ENCODE measurements at places on chromosomes 3 and 15.

DNA sequence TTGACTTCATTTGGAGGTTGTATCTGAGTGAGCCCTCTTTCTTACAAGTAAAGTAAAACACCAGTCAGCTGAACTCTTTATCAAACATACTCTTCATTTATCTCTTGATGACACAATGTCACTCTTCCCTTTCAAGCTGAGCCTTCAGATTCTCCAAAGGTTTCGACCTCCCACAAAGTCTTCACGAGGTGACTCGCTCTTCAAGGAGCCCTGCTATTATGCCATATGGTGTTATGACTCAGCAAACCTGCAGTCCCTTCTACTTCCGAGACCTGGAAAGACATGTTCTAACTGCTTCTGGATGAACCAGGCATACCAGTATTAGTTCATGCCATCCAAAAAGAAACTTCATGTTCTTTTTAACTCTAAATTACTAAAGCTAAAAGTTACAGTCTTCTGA is 23.1 kb downstream of the AADAC start:
- DNase-seq = no peak

DNA sequence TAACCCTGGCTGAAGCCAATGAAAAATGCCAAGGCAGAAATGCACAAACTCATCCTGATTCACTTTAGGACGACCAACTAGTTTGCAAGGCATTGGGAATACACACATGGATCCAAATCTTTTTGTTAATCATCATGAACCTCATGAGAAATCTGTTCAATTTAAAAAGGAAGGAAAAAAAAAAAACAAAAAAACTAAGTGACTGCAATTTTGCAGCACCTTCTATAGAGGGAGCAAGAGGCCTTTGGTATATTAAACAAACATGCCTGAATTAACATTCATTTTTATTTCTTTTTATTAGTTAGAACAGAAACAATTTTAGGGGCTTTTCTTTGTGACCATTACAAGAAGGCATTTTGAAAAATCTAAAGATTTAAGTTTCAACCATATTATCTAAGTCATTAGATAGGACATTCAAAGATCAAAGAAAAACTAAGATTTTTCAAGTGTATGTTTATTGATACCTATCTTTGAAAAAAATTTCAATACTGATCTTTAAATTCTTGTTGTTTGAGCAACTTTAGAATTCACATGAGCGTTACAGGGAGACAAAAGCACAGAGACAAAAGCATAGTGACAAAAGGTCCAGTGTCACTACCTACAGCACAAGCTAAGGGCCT is 182.4 kb downstream of the CBLB start:
- no peak for DNase-seq

- DNase-seq = no peak
Observed at GRCh38 chr15:91915576-91915975, 62.1 kb downstream of the SLCO3A1 start.

- DNase-seq = no peak
Observed at GRCh38 chr3:2516762-2517441, 418.2 kb downstream of the CNTN4 start.

DNA sequence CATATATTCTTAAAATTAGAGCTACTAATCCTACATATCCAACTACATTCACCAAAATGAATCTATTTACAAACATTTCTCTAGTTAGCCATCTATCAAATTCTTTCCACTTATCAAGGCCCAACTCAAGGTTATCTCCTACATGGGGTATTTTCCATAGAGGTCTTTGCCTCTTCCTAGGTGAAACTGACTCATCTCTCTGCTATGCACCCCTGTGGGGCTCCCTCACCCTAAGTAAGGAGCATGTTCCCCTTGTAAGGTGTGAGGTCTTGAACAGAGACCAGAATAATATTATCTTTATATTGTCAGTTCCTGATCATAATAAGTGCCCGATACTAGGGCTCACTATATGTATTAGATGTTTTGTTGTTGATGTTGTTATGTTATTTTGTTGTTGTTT is 74.6 kb upstream of the TSC22D2 start:
- no peak for DNase-seq

GRCh38 chr3:143445118-143445517 is 325.5 kb downstream of the CHST2 start:
- DNase-seq = no peak

- no peak for DNase-seq
Observed at GRCh38 chr3:87052499-87053260, 61.7 kb upstream of the VGLL3 start.

- no peak for DNase-seq
Observed at GRCh38 chr3:153029350-153029749, 132.7 kb upstream of the RAP2B start.

- no peak for DNase-seq
Observed at GRCh38 chr3:123936400-123936799, 24.6 kb downstream of the CCDC14 start.

DNA sequence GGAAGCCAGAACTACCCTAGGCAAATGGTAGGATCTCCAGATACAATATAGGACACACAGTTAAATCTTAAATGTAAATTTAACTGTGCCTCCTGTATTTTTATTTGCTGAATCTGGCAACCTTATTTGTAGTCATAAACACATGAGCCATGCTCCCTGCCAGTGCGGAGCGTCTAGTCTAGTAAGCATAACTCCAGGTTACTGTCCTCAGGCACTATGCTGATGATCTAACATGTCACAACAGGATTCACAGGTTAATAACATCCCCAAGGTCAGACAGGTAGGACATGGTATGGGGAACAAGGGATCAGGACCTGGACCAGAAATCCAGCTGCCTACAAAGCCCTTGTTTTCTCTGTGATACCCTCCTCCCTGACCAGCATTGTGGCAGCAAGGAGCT is 305.1 kb downstream of the CACNA2D3 start:
- no peak for DNase-seq

- no peak for DNase-seq
Observed at GRCh38 chr3:127691489-127691888, 18.7 kb downstream of the ABTB1 start.

DNA sequence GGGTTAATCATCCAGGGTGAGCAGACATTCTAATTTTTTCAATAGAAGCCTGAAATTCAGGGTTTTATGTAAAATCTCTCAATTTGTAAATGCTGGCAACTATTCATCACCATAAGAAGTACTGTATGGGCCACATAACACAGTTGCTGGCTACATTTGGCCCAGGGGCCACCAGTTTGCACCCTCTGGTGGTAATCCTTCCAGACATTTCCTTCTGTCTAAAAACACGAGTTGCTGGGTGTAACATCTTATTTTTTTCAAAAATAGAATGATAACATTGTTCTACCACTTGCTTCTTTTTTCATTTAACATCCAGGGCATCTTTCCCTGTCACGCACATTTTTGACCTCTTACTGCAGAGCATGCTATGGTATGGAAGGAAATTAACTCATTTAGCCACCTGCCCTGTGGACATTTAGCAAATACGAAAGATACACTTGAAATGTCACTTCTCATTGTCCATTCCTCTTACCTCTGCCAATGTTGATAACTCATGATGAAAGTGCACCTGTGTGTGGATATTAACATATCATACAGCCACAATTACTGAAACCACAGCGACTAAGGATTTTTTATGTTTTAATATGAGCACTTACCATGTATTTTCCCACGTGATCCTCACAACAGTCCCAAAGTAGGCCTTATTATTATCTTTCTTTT is 117.5 kb upstream of the ARHGEF3 start:
- DNase-seq = no peak

- peak; percentile 35 for DNase-seq
Observed at GRCh38 chr15:63729115-63729884, 104.4 kb downstream of the HERC1 start.

DNA sequence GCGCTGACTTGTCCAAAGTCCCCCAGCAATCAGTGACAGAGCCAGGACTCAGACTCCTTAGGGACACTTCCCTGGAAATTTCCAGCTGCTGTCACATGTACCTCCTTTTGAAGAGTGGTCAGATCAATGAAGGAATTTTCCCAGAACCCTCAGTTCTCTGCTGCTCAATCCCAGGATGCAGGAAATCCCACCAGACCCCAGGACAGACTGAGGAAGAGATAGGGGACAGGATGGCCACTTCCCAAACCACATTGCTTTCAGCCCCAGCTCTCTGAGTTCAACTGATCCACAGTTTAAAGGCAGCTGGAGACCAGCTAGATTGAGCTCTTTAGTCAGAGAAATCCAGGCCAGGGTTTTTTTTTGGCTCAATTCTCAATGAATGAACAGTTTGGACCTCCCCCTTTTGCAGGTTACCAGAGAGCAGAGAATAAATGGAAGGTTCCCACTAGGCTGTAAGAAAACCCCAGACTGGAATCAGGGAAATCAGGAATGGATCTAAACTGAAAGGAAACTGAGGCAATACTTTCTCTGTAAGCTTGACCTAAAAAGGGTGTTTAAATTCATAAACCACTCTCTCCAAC is 1.5 kb downstream of the CYP1A1 start:
- DNase-seq = no peak

DNA sequence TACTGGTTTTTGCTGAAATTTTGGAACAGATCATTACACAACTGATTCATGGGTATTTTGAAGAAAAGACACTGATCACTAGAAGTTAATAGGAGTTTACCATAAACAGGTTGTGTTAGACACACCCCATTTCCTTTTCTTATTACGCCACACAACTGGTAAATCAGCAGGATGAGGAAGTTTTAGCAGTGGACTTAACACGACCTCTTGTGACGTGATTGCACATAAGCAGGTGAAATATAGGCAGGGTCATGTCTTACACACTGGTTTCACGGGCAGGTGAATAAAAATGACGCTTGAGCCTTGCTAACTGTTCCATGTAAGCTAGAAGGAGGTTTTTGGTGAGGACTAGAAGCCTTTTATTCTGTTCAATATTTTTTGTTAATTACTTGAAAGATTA is 27.1 kb upstream of the TPRG1 start:
- no peak for DNase-seq

DNA sequence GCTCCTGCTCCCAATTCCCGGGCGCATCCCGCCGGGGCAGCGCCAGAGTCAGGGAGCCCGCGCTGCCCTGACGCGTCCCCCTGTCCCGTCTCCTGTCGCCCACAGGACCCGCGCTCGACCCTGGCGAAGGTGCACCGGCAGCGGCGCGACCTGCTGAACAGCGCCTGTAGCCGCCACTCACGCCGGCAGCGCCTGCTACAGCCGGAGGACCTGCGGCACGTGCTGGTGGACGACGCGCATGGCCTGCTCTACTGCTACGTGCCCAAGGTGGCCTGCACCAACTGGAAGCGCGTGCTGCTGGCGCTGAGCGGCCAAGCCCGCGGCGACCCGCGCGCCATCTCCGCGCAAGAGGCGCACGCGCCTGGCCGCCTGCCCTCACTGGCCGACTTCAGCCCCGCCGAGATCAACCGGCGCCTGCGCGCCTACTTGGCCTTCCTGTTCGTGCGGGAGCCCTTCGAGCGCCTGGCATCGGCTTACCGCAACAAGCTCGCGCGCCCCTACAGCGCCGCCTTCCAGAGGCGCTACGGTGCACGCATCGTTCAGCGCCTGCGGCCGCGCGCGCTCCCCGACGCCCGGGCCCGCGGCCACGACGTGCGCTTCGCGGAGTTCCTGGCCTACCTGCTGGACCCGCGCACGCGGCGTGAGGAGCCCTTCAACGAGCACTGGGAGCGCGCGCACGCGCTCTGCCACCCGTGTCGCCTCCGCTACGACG is 16.9 kb downstream of the C3orf22 start:
- DNase-seq = no peak

GRCh38 chr15:100728371-100729201 is 126.2 kb downstream of the ASB7 start:
- DNase-seq = no peak

DNA sequence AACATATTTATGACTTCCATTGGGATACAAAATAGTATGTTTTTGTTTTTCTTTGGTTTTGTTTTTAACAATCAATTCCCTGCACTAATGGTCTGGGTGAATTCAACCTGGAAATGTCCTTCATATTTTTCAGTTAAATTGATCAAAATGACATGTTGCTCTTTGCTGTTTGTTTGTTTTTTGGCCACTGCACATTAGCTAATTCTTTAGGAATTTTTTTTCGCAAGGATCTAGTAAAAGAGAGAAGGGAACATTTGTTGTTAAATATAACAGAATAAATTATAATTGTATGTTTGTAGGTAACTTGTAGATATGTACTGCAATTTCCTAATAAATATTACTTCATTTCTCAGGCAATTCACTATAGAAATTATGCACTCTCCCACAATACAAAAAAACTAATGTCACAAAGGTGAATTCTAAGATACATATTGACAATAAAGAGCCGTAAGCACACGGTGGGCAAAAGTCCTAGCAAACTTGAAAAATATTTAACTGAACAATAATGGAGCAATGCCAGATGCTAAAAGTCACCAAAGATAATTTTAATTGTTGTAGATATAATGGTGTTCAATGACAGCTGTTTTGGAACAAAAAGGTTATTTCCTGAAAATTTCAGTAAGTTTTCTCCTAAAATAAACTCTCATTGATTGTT is 21.4 kb upstream of the PPARG start:
- no peak for DNase-seq

DNA sequence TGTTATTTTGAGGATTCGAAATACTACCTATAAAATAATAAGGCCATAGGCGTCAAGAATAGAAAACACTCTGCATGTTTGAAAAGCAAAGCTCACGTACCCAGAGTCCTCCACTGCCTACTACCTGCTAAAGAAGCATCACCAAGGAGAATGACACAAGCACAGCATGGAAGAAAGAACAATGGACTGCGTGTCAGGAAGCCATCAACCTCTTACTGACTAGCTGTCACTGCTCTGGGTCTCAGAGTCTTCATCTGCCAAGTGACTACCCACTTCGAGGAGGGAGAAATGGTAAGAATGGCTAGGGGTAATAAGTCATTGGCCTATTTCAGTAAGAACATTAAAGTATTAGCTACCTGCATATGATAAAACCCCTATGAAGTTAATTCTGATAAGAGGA is 49.4 kb downstream of the CLASP2 start:
- no peak for DNase-seq

DNA sequence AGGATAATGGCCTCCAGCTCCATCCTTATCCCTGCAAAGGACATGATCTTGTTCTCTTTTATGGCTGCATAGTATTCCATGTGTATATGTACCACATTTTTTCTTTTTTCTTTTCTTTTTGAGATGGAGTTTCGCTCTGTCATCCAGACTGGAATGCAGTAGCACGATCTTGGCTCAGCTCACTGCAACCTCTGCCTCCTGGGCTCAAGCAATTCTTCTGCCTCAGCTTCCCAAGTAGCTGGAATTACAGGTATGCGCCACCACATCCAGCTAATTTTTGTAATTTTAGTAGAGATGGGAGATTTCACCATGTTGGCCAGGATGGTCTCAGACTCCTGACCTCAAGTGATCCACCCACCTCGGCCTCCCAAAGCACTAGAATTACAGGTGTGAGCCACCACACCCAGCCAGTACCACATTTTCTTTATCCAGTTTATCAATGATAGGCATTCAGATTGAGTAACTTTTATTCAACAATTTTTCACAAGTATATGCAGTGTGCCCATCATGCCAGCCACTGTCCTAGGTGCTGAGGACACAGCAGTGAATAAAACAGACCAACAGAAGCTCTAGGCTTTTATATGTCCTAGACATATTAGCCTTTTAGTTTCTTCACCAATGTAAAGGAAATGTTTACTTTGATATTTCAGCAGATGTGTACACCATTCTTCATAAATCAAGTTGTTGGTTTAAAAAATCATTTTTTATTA is 815.2 kb downstream of the FHIT start:
- no peak for DNase-seq

- DNase-seq = no peak
Observed at GRCh38 chr3:36248374-36248773, 131.9 kb upstream of the STAC start.

GRCh38 chr3:69406163-69406562 is 20.3 kb upstream of the FRMD4B start:
- no peak for DNase-seq

- no peak for DNase-seq
Observed at GRCh38 chr3:195031574-195032003, 239.4 kb downstream of the XXYLT1 start.

- DNase-seq = no peak
Observed at GRCh38 chr3:182487143-182487542, 306.2 kb upstream of the ATP11B start.

All from stimulated activated CD4-positive, alpha-beta T cell treated with anti-CD3 and anti-CD28 coated beads, Interleukin-2, amount 100 ng/mL, for 24 hours (primary cell).